Activated naive CD8-positive, alpha-beta T cell treated with anti-CD3 and anti-CD28 coated beads, Interleukin-2, amount 50 U/mL, for 16 hours (primary cell): ENCODE measurements at places on chromosomes 2 and 18.

GRCh38 chr2:23456881-23457760 lies 72.1 kb downstream of the KLHL29 start:
- DNase-seq = no peak

- no peak for DNase-seq
Observed at GRCh38 chr18:48982266-48982665, 31.5 kb upstream of the SMAD7 start.

- no peak for DNase-seq
Observed at GRCh38 chr18:62763101-62763521, 47.8 kb downstream of the PHLPP1 start.

- no peak for DNase-seq
Observed at GRCh38 chr18:39675368-39675767, 2109.8 kb upstream of the CELF4 start.

DNA sequence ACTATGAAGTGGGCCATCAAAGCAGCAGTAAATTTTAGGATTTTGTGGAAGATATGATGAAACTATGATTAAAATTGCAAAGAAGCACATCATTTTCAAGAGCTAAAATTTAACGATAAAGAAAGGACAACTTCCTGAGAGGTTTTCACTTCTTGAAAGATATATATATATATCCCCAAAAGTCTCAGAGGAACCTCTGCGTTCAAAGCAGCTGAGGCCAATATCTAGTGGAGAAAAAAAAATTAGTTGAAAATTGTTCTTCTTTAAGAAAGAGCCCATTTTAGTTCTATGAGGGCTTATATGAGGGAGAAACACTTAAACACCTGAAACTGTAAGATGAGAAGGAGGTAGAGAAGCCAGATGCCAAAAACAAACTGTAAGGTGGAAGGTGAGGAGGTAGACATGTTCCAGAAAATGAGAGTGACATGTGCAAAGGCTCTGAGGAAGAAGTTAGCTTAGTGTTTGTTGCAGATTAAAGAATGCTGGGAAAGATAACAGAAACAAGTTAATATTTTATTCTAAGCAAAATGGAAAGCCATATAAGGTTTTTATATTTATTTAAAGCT lies 72.9 kb upstream of the VRK2 start:
- DNase-seq = no peak

DNA sequence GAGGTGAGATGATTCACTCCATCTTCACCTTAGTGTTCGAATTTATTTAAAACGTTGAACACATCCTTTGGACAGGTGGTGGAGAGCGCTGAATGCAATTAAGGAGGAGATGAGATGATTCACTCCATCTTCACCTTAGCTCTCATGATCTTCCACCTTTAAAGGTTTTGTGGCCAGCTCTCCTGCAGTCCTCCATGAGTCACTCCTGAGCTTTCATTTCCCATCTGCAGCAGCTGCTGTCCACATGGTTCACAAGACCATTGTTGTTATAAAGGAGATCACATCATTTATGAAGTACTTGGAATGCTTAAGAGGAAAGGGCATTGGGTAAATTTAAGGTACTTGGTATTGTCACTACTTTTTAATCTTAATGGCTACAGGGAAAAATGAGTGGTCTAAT lies 298.5 kb downstream of the PAX3 start:
- no peak for DNase-seq

DNA sequence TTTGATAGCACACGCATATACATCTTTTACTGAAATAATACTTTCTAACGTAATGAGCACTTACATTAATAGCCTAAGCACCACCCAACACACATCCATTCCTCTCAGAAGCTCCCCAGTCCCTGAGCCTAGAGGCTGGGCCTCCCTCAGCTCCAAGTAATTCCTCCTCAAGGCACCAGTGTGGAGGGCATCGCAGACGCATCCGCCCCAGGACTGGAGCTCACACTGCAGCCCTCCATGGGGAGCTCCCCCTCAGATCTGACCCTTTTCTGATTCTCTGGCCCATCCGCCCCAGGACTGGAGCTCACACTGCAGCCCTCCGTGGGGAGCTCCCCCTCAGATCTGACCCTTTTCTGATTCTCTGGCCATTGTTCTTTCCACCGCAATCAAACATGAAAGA lies 60.4 kb upstream of the SNTG2 start:
- DNase-seq = no peak

DNA sequence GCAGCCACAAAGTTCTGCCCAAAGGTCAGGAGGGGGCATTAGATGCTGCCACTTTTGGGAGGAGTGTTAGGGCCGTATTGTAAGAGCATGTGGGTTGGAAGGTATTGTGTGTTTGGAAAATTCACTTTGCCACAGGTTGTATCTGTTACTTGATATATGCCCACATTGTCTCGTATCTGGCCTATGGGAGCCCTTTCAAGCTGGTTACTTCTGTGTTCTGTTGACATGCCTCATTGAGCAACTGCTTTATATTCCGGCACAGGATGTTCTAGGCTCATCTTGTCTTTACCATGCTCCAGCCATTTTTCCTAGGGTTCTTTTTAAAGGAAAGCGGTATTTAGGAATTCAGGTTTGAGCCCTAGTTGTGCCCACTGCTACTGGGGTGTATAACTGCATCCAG lies 6.0 kb downstream of the ADNP2 start:
- no peak for DNase-seq

DNA sequence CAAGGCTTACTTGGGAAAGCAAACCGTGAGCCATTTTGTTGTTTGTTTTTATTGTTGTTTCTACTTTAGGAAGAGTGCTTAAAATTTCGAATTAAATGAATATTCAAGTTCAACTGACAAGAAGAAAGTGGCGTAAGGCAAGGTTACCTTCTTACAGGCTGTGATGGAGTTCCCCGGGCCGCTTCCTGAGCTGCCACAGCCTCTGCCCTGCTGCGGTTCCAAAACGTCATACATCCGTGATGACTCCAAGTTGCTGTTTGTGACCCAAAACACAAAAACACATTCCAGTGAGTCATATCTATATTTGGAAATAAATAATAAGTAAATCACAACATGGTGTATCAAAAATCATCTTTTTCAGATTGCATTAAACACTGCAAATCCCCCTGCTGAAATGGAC lies 49.7 kb downstream of the SPHKAP start:
- no peak for DNase-seq

DNA sequence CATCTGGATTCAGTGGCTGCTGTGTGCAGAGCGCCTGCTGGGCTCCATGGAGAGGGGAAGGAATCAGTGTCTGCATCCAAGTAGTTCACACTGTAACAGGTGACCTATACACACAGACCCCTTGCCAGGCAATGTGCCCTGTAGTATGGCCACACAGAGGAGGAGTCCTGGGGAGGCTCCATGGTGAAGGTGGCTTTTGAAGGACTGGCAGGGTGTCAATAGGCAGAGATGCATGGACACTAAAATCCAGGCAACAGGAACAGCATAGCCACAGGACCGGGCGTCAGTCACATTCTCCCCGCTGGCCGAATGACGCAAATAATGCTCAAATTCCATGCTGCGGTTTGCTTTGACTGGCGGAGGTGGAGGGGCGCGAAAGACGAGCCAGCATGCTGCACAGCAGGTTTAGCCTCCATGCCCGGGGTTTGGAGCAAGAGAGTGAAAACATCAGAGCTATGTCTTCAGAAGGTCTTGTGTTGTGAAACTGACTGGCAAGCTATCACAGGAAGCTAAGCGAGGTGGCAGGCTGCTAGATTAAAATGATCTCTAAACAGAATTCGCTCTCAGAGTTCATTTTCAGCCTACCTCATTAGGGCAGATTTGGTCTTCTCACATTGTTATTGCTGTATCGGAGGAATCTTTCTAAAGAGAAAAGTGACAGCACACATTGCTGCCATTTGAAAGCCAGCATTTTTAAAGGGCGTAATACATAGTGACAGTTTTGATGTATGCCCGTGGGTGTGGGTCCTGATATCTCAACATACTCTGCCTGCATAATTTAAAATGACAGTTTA lies 1.2 kb upstream of the CHMP1B start:
- DNase-seq = no peak

DNA sequence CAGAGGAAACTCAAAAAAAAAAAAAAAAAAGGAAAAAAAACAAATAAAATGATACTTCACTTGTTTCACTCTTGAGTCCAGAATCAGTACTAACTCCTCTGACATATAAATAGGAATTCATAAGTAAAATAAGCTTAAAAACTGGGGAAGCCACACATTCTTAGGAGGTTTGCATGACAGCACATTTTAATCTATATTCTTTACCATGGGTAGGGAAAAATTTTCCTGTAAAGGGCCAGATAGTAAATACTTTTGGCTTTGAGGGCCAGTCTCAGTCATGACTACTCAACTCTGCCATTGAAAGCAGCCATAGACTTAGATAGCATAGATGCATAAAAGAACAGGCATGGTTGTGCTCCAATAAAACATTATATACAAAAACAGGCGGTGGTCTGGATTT lies 145.2 kb downstream of the BCL11A start:
- no peak for DNase-seq

DNA sequence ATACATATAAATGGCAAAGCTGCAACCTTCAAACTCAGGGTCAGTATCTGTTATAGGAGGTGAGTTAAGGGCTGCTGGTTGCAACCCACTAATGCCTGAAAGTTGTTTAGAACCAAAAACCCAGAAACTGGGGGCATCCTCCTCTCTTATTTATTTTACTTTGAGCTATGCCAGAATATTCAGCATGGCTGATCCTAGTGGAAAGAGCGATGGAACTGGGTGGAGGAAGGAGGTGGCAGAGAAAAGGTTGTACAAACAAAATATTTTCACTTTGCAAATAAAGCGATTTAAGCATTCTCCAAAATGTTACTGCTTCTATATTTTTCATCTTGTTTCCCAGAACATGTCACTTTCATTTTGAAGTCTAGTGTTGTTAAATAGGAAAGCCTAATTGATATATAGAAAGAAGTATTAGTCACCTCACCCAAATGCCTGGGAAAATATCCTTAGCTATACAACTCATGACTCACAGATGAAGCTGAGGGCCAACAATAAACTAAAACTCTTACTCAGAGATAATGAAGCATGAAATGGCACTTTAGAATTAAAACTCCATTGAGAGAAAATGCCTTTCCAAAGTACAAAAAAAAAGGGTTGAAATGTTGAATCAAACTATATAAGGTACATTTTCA lies 251.4 kb upstream of the UBE2E3 start:
- DNase-seq = no peak

DNA sequence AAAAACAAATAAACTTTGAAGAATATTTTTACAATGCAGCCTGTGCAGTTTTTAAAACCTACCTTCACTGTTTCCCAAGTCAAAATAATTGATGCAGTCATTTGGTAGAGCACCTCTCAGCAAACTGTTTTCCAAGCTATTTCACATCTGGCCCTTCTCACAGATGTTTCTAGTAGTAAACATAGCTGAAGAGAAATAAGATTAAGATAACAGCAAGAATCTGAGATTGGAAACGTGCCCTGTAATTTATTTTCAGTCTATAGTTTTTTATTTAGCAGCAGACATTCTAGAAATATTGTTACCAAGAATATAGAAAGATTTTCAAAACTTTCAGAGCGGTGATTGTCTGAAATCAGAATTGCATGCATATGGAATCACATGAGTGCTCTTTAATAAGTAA lies 440.2 kb downstream of the TRIB2 start:
- no peak for DNase-seq

DNA sequence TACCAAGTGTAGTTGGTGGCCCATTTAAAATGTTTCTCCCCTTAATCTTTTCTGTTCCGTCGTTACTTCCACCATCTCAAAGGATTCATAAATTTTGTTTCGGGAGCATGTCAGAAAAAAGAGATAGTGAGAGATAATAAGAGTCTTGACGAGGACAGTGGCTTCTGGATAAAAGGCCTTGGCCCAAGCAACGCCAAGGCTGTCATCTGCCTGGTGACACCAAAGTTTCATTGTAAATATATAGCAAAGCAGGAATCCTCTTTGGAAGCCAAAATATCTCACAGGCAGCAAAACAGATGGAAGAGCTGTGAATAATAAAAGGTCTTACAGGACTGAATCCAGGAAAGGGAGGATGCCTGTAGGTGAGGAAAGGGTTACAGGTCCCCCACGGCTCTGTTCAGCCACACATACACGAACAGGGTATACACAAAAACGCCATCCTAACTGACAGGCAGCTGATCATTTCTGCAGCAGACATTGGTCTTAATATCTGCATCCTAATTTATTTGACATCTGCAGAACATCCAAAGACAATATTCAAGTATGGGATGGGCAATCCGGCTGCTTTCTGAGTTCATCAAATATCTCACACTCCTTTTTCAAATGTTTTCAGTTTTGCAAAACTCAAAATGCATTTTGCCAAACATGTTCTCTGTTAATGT lies 382.8 kb downstream of the OSR1 start:
- no peak for DNase-seq

DNA sequence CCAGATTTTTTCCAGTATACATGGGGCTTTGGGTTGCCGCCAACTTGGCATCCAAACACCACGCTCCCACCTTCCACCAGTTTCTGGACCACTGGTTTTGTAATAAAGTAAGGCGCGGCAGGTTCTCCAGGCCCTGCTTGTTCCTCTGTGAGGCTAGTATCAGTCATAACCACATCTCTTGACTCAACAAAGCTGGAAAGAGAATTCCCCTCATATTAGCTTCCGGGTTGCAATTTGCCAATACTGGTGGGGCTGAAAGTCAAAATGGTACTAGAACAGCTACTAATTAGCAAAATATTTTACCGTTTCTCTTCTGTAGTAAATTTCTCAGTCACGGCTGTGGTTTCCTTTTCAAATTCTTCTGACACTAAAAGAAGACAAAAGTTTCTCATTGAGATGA lies 25.0 kb downstream of the TTN start:
- DNase-seq = no peak

DNA sequence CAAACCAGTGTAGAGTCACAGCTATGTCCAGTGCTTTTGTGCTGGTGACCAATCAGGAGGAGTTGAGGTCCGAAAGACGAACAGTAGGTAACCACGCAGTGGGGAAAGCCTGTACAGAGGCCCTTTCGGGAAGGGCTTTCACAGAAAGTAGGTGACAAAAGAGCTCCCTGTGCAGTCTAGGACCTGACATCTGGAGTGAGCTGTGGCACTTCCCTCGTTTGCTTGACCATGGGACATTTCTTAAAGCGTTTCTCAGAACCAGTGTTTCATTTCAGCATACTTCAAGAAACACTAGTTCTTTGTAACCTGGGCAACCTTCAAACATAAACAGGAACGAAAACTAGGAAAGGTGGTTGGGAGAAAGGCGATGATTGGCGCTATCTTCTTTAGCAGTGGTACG lies 55.7 kb upstream of the ITM2C start:
- no peak for DNase-seq

- no peak for DNase-seq
Observed at GRCh38 chr2:46873604-46874068, 42.0 kb downstream of the MCFD2 start.

DNA sequence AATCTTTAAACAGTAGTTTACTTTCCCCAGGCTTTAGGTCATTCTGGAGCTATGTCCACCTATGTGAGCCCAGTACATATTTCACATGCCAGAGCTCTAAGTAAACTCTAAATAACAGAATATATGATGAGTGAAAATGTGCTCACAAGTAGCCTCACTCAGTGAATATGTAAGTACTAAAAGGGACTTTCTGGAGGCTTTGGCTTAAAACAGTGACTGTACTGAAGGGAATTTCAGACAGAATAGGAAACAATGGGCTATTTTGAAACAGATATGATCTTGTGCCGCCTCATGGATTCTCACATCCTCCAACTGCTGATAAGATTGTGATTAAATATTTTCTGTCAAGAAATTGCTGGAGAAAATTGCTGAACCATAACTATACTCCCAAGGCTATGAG lies 747.9 kb downstream of the SOCS6 start:
- no peak for DNase-seq

GRCh38 chr2:49278561-49278960 lies 124.2 kb upstream of the FSHR start:
- no peak for DNase-seq
